Immature natural killer cell (primary cell): ENCODE measurements at places on chromosomes 4 and X.

DNA sequence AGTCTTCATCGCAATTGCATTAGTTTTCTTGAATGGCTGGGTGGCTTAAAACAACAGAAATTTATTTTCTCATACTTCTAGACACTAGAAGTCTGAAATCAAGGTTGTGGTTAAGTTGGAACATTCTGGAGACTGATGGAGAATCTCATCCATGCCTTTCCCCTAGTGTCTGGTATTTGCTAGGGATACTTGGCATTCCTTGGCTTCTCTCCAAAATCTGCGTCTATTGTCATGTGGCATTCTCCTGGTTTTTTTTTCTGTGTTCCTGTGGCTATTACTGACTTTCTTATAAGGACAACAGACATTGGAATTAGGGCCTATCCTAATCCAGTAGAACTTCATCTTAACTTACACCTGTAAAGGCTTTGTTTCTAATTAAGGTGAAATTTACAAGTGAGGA, 272.8 kb upstream of the EPHA5 start:
- no peak for DNase-seq

DNA sequence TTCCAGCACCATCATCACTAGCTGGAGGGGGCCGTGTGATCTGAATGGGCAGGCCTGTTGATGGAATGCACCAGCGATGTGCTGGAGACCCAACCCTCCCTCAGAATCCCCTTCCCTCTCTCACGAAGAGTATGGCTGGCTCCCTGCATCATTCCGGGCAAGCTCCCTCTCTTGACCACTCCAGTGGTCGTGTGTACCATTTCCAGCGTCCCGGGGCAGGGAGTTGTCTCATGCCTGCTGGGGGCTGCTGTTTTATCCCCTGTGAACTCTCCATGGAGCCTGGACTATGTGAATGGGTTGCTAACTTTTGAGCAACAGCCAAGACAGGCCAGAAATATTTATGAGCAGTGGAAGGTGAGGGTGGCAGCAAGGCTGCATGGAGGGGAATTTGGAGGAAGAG, 8.1 kb downstream of the CSAG1 start:
- DNase-seq = no peak

- DNase-seq = no peak
Observed at GRCh38 chrX:15382813-15383212, 1.4 kb downstream of the VEGFD start.

- no peak for DNase-seq
Observed at GRCh38 chr4:55793479-55793878, 26.1 kb upstream of the EXOC1L start.

DNA sequence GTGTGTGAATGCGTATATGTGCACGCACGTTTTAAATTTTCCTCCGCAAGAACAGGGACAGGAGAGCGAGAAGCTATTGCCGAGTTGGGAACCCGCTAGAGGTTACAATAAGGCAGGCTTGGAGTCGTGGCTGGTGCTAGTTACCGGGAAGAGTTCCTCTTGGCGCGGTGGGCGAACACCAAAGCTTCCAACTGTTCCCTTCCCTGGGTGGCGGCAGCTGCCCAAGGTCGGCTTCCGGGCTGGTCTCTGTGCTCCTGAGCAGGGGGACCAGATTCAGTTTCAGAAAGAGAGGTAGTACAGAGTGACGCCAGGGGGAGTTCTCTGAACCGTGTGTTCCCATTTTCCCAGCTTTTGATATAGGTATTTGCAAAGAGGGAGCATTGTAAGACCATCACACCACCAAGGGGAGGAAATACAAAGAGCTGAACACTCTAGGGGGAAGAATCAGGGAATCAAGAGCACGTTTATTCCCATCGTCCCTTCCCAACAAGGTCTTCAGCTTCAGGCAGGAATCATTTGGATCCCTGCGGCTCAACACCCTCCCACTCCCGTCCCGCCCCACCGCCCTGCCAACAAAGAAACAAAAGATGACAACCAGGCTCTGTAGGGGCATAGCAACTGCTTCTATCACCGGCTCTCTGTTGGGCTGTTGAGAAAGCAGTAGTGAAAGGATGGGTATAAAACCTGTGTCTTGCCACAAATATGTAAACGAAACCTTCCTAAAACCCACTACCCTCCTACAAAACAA, 113.6 kb upstream of the TEX13C start:
- DNase-seq = no peak

GRCh38 chr4:111943796-111944203, 201.5 kb upstream of the FAM241A start:
- no peak for DNase-seq

DNA sequence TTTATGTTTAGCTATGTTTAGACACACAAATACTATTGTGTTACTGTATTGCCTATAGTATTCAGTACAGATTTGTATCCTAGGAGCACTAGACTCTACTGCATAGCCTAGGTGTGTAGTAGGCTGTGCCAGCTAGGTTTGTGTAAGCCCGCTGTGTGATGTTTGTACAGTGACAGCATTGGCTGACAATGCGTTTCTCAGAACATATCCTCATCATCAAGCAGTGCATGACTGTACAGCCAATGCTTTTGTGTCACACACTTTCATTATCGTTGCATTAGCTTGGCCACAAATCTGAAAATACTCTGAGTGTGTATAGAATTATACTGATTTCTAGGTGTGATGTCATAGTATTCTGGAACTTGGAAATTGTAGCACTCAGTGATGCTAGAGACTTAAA, 63.4 kb downstream of the CLDN34 start:
- DNase-seq = no peak

GRCh38 chr4:10584042-10584441, 100.5 kb downstream of the CLNK start:
- no peak for DNase-seq

GRCh38 chr4:183747931-183748670, 89.0 kb downstream of the TRAPPC11 start:
- DNase-seq = no peak

GRCh38 chr4:121777625-121778024, 12.7 kb upstream of the SMIM43 start:
- DNase-seq = no peak

- no peak for DNase-seq
Observed at GRCh38 chrX:19127649-19128168, 5.4 kb upstream of the ADGRG2 start.
